ENCODE measurements at places on chromosomes 11 and 22.
A peak's percentile ranks its signal among the peaks of the same experiment; 100 is the strongest.

DNA sequence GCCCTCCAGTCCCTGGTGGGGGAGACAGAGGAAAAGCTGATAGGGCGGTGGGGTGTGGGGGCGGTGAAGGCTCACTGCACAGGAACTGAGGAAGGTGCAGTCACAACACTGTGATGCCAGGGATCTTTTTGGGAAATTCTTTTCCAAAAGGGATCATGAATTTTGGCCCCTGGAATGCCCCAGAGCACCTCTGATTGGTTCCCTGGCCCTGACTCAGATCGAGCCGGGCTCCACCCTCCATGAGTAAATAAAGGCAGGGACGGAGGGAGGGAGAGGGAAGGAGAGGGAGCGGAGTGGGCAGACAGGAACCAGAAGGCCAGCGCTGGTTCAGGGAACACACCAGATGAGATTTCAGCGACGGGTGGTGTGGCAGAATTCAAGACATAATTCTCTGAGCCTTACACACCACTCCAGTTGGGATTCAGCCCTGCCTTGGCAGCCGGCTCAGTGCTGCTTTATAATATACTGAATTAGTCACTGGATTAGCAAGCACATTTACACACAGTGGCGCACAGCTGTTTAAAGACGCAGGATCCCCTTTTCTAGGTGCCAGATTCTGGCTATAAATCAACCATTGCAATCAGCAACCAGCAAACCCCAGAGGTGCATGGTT is 80.3 kb downstream of the ETS1 start:
- DNase-seq: peak; percentile 68

GRCh38 chr22:25083807-25084200 is 115.9 kb upstream of the CRYBB3 start:
- DNase-seq: no peak

GRCh38 chr11:17252704-17253103 is 23.8 kb upstream of the NUCB2 start:
- no peak for DNase-seq

GRCh38 chr11:4211991-4212390 is 117.4 kb downstream of the RRM1 start:
- DNase-seq: no peak

DNA sequence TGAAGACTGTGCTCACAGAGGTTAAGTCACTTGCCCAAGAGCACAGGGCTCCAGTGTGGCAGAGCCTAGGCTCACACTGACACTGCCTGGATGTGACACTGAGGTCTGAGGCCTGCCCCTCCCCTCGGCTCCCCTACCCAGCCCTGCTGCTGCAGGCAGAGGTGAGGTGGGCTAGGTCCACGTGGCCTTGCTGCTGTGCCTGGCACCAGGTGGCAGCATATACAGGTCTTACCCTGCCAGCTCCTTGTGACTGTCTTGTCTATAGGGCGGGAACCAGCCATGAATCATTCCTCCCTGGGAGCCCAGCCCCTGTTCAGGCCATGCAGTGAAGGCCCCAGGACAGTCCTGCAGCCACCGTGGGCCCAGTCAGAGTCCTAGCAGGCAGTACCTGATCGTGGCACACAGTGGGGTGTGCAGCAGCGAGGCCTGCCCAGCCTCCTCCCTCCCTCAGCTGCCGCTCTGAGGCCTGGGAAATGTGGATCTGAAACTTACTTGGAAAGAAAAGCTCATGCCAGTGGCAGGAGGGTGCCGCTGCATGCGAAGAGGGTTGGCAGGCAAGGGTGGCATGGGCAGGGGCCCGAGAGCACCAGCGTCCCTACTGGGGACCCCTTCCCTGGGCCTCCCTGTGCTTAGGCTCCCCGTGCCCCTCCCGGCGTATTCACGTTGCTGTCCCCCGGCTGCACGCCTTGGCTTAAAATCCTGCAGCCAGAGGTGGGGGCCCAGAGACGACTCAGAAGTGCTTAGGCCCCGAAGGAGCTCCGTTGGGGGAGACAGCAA is 1.2 kb upstream of the CERK start:
- no peak for DNase-seq

- no peak for DNase-seq
Measured at GRCh38 chr11:120212926-120213325, 2.1 kb downstream of the OAF start.

DNA sequence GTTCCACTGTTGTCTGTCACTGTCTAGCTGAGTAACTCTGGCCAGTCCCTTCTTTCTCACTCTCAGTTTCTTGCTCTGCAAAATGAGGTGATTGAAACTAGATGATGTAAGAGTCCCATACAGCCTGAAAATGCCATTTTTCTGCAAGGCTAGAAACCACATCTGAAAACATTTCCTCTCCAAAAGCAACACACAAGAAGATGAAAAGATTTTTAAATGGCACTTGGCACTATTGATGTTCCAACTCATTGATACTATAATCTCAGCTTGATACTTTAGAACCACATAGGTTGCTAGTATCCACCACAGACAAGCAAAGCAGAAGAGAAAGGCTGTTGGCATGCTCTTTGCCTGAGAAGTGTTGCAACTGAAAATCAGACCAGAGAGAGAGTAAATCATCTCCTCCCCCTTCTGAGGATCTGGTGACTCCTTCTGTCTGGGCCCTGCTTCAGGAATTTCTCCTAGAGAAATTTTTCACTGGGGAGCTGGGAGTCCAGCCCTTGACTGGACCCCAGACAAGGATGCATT is 1217.9 kb downstream of the LRRC4C start:
- no peak for DNase-seq

DNA sequence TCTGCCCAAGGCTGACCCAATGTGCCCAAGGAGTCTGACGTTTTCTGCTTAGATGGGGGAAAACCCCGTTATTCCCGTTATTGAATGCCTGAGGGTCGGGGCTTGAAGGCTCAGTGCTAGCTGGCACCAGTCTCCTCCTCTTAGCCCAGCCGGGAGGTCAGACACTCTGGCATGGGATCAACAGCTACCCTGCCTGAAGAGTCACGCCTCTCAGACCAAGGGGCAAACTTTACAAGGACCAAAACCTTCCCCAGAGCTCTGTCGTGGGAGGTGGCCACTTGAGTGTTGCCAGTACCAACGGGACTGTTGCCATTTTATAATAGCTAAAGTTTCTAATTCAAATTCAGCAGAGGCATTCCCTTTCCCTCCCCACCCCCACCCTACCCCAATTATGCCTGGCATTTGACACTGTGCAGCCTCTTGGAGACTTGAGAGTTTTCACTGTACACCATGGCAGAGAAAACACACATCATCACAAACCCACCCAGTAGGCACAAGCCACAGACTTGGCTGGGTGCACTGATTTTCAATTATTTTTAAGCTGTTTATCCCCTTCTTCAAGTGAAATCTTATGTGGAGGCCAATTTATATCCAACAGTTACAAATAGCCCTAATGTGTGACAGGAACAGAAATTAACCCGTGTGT is 137.5 kb upstream of the SYT13 start:
- no peak for DNase-seq

GRCh38 chr11:60396382-60396781 is at the start of gene MS4A14:
Gene MS4A14, plus strand, starts transcription at chr11:60396459. Its CDS starts 120 bp downstream, at chr11:60396579.
- no peak for DNase-seq

DNA sequence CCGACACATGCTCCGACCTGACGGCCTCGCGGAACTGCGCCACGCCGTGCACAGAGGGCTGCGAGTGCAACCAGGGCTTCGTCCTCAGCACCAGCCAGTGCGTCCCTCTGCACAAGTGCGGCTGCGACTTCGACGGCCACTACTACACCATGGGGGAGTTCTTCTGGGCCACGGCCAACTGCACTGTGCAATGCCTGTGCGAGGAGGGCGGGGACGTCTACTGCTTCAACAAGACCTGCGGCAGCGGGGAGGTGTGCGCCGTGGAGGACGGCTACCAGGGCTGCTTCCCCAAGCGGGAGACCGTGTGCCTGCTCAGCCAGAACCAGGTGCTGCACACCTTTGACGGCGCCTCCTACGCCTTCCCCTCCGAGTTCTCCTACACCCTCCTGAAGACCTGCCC is 26.8 kb downstream of the TECTA start:
- DNase-seq: no peak

DNA sequence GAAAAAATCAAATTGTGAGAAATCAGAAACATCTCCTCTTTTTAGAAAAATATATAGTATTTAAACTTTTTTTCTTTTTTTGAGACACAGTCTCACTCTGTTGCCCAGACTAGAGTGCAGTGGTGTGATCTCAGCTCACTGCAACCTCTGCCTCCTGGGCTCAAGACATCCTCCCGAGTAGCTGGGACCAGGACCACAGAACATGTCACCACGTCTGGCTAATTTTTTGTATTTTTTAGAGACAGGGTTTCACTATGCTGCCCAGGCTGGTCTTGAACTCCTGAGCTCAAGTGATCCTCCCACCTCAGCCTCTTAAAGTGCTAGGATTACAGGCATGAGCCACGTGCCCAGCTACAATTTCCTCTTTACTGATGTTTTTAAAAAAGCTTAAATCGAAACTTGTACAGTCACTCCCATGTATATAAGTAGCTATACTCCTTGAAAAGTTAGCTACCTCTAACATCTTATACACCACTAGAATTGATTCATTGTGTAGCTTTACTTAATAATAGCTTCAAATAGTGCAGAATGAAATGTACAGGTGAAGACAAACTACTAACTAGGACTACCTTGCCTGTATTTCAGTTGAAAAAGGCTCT is 10.3 kb downstream of the EIF4G2 start:
- DNase-seq: no peak

DNA sequence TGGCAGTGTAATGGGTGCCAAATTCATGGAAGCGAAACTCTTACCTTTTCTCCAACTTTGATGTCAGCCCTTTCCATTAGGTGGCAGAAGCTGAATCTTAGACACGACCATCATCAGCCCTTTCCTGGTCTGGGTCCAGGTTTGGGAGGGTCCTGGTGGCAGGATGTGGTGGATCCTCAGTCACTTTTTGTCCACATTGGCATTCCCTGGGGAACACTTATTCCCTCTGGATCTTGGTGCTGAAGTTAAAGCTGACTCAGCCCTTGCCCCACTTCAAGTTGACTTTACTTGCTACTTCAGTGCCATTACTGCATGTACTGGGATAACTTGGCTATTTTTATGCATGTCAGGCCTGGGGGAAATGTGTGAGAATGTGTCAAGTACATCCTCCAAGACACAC is 16.6 kb upstream of the NTM start:
- no peak for DNase-seq

- no peak for DNase-seq
Measured at GRCh38 chr11:78112582-78113275, 26.7 kb downstream of the ALG8 start.

DNA sequence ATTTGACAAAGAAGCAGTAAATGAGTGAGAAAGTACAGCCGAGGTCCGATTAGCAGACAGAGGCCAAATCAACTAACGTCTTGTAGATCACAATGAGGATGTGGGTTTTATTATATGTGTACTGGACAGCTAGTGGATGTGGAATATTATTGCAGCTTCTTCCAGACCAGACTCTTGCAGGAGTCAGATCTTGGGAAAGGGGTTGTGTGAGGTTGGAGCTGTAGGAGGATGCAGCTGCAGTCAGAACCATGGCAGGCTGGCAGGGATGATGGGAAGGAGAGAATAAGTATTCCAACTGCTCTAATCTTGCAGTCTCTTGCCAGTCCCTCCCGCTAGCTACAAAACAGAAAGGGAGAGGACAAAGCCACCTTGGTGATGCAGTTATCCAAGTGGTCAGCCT is 46.8 kb upstream of the LDLRAD3 start:
- no peak for DNase-seq

- no peak for DNase-seq
Measured at GRCh38 chr22:45518580-45518991, 15.9 kb downstream of the FBLN1 start.

DNA sequence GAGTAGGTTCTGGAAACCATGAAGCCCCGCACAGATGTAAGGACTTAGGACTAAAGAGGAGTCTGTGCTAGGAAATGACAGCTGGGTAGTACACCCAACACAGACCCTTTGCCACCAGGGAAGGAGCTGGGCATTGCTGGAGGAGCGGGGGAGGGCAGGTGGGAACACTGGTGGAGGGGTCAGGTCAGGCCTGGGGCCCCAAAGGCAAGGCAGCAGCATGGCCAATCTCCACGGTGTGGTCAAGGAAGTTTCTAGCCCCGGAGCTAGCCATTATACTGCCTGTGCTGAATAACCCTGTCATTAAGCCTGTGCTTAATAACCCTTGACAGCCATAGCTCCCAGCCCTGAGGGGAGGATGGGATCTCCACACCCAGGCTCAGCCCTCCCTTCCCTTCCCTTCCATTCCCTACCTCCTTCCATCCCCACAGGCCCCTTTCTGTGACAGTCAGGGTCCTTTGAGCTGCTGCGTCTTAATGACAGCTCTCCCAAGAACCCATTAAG is 2.1 kb downstream of the TMPRSS4 start:
- no peak for DNase-seq

GRCh38 chr11:113481672-113482071 is 6.5 kb upstream of the DRD2 start:
- DNase-seq: no peak

GRCh38 chr11:36230779-36231699 is 58.2 kb downstream of the COMMD9 start:
- no peak for DNase-seq

- DNase-seq: no peak
Measured at GRCh38 chr11:76166314-76166713, 40.0 kb downstream of the WNT11 start.

- peak; percentile 34 for DNase-seq
Measured at GRCh38 chr11:69335781-69336405, 41.9 kb downstream of the MYEOV start.

DNA sequence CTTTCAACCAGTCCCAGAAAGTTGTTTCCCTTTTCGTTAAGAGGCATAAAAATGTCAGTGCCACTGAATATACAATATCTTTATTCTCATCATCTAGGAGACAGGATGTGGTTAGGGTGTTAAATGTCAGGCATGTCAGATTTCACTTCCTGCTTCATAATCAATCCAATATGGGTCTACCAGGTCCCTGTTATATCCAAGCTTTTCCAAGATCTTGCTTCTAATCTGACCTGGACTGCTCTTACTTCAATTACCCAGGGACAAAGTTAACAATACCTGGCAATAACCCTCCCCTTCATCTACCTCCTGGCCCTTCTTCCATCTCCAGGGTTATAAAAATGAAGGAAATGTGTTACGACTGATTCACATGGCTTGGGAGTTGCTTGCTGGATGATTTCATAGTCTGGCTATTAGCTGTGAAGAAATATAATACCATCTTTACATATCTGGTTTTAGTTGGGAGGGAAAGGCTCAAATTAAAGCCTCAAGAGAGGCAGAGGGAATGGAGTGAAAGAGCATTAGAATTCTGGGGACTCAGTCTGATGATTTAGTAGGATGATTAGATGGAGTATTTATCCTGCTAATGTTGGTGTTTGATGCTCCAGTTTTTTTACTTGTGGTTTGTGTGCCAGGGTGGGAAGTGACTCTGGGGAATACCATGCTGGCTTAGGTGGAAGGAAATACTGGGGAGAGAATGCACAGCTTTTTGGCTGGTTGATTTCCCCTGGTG is 534.3 kb downstream of the ETS1 start:
- no peak for DNase-seq

Data from left lobe of liver (tissue), 2 donors.